ENCODE measurements at places on chromosomes 5 and 9. TPM values are rescaled to one million over a fixed set of nuclear protein-coding genes. Genes with fewer than 3 reads are reported as not detected.

TMEM171 gene
- total RNA-seq = 0.24 TPM

GNG10 gene
- 69.5 TPM for total RNA-seq

MARVELD2 gene
- 0.88 TPM for total RNA-seq

TXNDC8 gene
- not detected for total RNA-seq

LAMC3 gene
- 3.7 TPM for total RNA-seq

BTNL9 gene
- not detected for total RNA-seq

SURF1 gene
- 37.9 TPM for total RNA-seq

Data from epithelial cell of alveolus of lung (primary cell).